ENCODE measurements at places on chromosomes 2 and 18.

DNA sequence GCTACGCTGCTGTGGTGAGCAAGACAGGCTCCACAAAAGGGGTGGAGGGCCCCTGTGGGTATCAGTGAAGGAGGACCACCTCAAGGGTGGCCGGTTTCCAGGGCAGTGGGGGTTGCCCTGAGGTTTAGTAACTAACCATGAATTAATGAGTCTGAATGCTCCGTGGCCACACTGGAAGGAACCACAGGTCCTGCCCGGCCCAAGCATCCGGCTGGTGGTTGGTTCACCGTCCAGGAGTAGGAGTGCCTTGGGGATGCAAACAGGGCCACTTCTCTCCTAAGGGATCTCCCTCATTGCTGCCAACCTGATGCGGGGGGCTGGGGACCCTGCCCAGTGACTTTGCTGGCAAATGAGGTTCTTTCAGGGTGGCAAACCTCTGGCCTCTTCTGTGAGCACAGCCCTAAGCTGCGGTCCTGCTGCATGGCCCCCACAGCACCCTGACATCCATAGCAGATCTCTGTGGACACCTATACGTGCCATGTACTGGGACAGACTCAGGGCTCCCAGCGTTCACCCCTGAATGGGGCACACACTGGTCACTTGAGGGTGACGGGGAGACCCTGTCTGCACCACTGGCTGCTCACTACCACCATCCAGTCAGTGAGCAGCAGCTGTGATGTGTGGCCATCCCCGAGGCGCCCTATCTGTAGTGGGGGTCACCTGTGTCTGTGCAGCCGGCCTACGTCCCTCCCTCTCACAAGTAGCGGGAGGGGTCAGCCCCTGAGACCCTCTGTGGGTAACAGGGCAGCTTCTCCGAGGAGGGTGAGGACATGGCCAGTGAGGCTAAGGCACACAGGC lies 41.6 kb downstream of the HS6ST1 start:
- DNase-seq = no peak

- no peak for DNase-seq
These were observed 27.8 kb downstream of the DNMT3A start for GRCh38 chr2:25313711-25314513.

DNA sequence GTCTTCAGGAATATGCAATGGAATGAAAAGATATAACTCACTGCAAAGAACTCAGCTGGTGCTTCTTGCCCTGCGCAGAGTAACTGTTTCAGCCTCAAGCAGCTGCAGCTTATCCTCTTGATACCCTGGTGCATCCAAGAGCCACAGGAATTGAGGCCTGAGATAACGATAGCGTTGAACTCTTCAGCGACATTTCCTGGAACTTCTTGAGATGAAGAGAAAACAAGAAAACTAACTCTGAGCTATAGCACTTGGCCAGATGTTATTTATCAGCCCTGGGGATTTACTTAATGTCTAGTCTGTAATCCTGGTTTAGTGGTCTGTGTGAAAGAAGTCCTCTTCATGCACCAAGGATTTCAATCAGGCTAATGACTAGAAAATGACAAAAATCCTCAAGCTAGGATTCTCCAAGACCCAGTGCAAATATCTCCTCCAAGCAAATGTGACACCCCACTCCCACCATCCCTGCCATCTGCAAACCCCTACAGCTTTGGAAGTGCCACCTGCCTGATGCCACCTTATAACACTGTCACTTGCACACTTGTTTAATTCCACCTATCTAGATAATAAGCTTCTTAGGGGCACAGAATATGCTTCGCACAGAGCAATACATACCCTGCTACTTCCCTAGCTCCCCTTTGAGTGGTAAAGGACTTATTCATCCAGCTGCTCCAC lies 40.6 kb downstream of the EHD3 start:
- peak; percentile 62 for DNase-seq

GRCh38 chr18:44280479-44280878 lies 400.2 kb upstream of the SETBP1 start:
- DNase-seq = no peak

DNA sequence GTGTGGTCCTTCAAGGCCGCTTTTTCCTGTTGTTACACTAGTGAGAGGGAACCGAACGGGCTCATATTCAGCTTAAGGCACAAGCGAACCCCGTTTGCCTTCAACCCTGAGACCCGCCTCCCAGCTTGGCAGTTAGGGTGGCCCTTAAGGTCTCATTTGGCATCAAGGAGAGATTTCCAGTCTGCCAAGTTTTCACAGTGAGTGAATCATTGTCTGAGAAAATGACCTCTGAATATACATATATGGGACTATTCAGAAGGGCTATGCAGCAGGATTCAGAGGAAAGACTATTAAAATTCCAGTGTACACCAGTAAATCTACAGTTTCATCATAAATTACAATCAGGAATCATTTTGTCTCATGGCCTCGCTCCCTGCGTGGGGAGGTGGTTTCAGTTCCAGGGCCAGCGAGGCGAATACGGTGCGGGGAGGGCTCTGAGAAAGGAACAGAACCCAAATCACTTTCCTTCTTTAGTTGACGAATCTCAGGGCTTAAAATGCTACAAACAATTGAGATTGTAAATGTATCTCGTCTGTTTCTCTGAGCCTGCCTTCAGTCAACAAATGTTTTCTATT lies 231.4 kb downstream of the FAM210A start:
- DNase-seq = no peak

DNA sequence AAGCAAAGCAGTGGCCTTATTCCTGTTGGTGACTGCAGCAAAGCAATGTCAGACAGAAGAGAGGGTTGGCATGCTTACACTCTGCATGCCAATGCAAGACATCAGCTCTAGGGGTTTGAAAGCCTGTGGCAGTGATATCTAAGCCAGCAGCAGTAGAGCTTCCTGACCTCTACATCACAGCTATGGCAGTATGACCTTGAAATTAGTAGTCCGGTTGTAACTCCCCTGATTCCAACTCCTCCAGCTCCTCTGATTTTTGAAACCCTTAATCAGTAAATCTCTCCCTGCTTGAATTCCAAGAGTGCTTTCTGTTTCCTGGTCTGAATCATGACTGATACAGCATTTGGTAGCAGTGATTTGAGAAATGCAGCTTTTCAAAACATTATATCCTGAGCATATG lies 60.0 kb upstream of the LRP1B start:
- DNase-seq = no peak

DNA sequence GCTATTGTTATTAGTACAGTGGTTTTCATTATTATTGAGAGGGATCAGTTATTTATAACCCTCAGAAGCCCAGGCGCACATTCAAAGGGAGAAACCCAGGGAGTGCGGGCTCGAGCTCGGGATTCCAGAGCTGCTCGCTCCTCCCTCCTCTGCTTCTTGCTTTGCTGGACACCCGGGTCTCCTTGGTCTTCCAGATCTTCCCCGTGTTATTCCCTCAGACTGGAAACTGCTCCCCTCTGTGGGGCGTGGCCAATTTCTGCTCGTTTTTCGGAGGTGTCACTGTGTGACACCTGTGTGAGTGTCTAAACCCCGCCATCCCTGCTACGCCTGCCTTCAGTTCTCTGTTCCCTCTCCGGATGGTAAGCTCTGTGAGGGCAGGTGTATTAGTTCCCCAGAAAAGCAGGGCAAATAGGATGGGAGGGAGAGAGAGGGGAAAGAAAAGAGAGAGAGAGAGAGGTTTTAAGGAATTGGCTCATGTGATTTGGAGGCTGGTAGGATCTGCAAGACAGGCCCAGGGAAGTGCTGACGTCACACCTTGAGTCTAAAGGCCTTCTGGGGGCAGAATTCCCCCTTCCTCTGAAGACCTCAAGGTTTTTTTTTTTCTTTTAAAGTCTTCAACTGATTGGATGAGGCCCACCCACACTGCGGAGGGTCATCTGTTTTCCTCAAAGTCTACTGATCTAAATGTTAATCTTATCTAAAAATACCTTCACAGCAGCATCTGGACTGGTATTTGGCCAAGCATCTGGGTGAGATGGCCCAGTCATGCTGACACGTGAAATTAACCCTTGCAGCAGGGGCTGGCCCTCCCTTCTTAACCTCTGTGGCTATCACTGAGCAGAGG lies 457.3 kb upstream of the ID2 start:
- DNase-seq = no peak

DNA sequence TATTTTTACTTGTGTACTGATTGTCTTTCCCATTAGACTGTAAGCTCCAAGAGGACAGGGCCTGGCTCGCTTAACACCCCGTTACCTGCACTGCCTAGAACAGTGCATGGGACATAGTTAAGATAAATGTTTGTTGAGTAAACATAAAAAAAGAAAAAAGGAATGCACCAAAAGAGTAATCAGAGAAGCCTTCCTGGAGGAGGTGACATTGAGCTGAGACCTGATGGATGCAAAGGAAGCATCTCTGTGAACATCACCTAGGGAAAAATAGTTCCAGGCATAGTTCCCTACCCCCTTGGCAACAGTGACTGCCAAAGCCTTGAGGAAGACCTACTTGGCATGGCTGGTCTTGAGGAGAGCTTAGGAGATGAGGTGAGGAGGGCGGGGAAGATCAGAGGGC lies 924 bp upstream of the TFCP2L1 start:
- no peak for DNase-seq

- DNase-seq = no peak
These were observed 28.1 kb downstream of the MAP4K4 start for GRCh38 chr2:101725515-101726192.

DNA sequence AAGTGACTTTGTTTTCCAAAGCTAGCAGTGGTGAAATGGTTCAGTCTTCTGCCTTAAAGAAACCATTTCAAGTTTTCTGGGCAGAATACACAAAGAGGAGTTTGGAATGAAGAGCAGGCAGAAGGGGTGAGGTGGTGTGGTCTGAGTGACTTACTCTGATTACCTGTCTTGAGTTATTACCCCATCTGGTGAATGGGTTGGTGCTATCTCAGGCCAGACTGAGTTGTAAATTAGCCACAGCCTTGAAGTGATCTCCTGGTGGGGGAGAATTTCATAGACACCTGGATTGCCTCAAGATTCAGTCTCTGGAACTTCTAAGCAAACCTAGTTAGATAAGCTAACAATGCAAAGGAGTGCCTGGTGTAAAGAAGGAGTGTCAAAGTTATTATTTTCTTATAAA lies 983.5 kb upstream of the NXPH2 start:
- DNase-seq = no peak

DNA sequence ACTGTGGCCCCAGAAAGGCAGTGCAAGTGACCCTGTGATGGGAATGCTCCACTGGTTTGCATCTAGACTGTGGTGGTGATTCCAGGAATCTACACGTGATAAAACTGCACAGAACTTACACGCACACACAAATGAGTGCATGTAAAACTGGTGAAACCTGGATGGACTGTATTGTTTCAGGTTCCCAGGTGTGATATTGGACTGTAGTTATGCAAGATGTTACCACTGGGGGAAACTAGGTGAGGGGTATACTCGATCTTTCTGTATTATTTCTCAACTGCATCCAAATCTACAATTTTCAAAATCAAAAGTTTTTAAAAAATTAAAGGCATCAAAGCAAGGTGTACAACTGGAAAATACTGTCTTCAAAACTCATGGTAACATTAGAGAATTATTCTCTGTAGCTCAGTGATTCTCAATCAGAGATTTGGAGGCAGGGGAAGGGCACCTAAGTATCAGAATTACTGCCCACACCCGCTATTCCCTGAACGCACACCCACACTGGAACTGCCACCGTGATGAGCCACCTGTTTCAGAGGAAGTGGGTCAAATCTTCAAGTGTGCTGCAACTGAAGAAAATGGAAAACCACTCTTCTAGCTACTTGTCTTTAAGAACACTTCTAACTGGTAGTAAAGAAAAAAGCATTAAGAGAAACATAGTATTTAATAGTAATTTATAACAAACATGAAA lies 26.7 kb downstream of the PTPN2 start:
- no peak for DNase-seq

GRCh38 chr2:135890835-135891234 lies 14.6 kb upstream of the MCM6 start:
- no peak for DNase-seq

DNA sequence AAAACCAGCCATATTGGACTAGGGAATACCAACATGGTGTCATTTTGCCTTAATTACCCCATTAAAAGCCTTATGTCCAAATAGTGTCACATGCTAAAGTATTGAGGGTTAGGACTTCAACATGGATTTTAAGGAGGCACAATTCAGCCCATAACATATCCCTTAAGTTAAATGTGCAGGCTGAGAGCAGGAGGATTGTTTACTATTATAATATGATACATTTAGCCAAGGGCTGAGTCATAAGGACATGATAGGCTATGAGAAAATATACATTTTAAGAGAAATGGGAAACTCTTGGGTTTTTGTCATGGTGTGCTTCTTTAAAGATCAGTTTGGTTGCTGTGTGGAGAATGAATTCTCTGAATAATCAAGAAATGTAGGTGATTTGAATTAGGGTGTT lies 136.8 kb downstream of the RDH14 start:
- DNase-seq = no peak

- DNase-seq = peak; percentile 66
These were observed 9.0 kb upstream of the TMBIM1 start for GRCh38 chr2:218301176-218301819.

GRCh38 chr2:179952658-179953057 lies 54.4 kb downstream of the CWC22 start:
- DNase-seq = no peak

DNA sequence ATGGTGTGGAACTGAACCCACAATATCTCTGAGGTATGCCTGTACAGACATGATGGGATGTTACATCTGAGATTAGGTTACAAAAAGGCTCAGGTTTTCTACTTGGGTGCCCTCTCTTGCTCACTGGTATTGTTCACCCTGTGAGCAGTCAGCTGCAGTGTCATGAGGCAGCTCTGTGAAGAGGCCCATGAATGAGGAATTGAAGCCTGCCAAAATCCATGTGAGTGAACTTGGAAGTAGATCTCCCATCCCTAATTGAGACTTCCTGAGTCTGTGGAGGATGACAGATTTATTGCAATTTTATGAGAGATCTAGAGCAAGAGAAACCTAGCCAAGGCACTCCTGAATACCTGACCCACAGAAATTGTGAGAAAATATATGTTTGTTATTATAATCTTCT lies 404.9 kb upstream of the ZEB2 start:
- DNase-seq = no peak

- no peak for DNase-seq
These were observed 207.3 kb upstream of the APCDD1 start for GRCh38 chr18:10247021-10247741.

DNA sequence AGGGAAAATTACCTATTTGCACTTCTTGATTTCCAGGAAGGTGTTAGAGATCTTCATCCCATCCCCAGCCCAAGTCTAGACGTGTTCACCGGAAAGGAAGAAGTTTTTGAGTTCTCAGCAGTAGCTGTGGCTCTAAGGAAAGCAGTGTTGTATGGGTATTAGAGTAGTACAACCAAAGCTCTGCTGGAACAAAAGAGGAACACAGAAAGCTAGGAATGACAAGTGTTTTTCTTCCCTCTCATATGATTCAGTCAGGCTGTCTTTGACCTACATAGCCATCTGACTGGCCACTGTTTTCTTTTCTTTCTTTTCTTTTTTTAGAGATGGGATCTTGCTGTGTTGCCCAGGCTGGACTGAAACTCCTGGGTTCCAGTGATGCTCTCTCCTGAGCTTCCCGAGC lies 82.7 kb upstream of the SLC39A10 start:
- DNase-seq = no peak

GRCh38 chr2:16261071-16261470 lies 320.7 kb downstream of the MYCN start:
- DNase-seq = no peak

GRCh38 chr2:152166633-152167032 lies 8.9 kb downstream of the STAM2 start:
- DNase-seq = no peak
